Jurkat, Clone E6-1 (cell line): ENCODE measurements at places on chromosomes 7 and 10.

DNA sequence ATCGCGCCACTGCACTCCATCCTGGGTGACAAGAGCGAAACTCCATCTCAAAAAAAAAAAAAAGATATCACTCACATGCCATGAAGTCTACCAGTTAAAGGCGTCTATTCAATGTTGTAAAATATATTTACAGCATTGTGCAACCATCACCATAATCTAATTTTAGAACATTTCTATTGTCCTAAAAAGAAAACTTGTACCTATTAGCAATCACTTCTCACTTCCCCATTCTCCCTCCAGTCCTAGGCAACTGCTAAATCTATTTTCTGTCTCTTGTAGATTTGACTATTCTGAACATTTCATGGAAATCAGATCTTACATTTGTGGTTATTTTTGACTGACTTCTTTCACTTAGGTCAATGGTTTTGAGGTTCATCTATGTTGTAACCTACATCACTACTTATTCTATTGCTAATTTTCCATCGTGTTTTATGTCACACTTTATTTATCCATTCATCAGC, 25.2 kb upstream of the OTUD1 start:
- no peak for DNase-seq

- peak; percentile 16 for DNase-seq
Measured at GRCh38 chr10:58952747-58953466, 223.5 kb upstream of the PHYHIPL start.

DNA sequence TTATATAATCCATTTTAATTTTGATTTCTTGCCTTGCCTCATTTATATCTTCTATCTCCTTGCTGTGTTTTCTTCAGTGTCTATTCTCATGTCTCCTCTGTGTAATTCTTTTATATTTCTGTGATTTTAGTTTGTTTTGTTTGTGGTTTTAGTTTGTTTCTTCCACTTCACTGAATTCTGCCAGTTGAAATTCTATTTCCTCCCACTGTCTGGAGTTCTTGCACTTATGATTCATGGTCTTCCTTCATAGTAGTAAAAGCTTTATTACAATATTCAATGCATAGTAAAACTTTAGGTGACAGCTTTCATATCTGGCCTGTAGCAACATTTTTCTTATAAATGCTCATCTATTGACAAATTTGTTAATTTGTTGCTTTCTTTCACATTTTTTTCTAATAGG, 113.3 kb downstream of the MAGI2 start:
- no peak for DNase-seq

- no peak for DNase-seq
Measured at GRCh38 chr7:111931958-111932357, 274.2 kb downstream of the DOCK4 start.

DNA sequence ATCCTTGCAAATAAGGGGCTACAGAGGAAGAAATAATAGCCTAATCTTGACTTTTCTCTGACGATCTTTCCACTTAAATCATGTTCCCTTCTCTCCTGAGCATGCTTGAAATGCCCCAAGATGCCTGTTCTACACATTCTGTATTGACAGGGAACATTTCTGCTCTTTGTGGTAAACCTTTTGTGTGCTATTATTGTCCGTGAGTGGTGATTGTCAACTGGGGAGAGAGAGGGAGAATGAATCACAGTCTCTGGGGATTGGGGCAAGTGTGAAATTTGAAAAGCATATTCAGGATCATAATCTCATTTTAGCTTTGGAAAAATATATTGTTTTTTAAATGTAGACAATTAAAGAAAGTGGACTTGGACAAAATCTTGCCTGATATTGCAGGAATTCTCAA, 20.6 kb downstream of the UBTD1 start:
- DNase-seq: no peak

GRCh38 chr7:6235029-6235871, 37.2 kb downstream of the CYTH3 start:
- DNase-seq: no peak

GRCh38 chr7:111789870-111790269, 227.6 kb upstream of the IMMP2L start:
- DNase-seq: no peak

DNA sequence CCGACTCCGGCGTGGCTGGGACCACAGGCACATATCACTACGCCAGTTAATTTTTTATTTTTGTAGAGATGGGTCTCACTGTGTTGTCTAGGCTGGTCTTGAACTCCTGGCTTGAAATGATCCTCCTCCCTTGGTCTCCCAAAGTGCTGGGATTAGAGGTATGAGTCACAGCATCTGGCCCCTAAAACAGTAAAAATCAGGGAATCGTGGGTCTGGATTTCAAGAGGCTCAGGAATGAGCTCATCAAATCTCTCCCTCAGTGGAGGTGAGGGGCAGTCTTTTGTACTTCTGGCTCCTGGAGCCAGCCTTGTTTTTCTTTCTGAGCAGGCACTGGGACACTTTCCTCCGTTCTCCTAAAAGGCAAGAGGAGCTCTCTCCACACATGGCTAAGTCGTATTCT, 32.1 kb upstream of the RHEB start:
- no peak for DNase-seq

DNA sequence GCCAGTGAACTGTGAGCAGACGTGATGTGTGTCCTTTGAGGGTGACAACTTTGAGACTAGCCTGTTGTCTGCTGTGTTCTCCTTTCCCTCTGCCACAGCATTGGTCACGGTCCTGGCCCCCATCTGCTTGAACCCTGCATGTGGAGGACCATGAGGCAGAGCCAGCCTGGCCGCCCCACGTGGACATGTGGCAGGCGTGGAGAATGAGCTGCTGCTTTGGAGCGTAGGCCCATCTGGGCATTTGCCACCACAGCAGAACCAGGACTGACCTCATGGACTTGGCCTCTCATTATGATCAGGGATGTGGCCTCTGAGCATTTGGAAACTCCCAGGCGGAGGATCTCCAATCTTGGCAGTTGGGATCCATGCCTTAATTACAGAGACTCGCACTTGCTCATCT, 448.5 kb downstream of the TCERG1L start:
- DNase-seq: no peak

GRCh38 chr7:155223503-155223902, 74.2 kb upstream of the INSIG1 start:
- no peak for DNase-seq

DNA sequence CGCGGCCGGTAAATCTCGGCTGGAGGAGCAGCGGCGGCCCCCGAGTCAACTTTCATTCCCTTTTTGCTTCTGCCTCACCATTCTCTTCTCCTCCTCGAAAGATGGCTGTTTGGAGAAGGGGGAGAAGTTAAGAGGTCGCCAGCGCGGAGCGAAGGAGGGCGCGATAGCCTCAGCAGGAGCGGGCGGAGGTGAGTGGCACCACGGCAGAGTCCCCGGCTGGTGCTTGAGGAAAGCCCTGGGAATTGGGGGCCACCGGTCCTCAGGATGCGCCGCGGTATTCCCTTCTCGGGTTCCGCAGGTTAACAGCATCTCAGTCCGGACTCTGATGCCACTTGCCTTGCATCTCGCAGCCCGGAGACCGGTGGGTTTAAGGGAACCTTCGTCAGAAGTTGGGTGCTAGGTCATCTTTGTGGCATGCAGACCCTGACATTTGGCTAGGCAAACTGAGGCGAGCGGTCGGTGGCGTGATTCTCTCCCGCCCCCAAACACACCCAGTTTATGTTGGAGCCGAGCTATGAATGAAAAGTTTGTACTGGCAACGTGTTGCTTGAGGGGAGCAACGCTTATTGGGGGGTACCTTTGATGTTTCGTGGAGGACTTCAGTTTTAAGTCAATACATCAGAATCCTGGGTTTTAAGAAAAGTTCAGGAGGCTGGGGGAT, 59.5 kb upstream of the PRPS1L1 start:
- no peak for DNase-seq

GRCh38 chr10:91144961-91145360, 75.5 kb upstream of the PCGF5 start:
- DNase-seq: no peak

GRCh38 chr10:7891634-7892033, 73.3 kb downstream of the TAF3 start:
- no peak for DNase-seq

DNA sequence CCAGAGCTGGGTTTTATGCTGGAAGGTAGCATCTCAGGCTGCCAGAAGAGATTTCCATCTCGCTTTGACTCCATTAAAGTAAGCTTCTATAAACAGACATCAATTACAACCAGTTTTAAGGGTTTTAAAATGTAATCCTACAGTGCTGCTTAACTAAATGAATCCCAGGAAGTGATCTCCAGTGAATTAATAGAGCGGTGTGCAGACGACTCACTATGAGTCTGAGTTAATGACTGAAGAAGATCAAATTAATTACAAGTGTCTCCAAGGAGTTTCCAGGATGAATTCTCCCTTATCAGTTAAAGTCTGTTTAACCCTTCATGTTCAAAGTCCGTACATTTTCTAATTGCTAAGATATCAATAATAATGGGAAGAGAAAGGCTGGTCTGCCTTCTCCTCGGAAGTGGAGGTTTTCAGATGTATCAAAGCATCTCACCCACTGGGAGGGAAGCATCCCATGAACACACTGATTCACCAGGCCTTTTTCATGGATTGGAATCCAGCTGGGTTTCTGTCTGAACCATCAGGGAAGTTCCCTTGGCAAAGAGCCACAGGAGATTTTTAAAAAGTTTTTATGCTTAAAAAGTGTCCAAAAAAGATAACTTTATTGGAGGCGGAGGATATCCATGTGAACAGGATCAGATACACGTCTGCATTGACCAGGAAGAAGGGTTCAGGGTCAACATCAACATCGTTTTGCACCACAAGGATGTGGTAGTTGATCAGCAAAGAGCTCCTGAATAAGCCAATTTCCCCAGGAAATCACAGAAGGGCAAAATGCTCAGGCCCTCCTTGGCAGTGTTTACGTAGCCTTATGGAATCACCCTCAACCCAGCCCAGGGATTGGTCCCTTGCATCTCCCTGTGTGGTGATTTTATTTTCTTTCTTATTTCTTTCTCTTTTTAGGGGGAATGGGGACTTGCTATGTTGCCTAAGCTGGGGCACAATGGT, 288.2 kb downstream of the POU6F2 start:
- DNase-seq: no peak

DNA sequence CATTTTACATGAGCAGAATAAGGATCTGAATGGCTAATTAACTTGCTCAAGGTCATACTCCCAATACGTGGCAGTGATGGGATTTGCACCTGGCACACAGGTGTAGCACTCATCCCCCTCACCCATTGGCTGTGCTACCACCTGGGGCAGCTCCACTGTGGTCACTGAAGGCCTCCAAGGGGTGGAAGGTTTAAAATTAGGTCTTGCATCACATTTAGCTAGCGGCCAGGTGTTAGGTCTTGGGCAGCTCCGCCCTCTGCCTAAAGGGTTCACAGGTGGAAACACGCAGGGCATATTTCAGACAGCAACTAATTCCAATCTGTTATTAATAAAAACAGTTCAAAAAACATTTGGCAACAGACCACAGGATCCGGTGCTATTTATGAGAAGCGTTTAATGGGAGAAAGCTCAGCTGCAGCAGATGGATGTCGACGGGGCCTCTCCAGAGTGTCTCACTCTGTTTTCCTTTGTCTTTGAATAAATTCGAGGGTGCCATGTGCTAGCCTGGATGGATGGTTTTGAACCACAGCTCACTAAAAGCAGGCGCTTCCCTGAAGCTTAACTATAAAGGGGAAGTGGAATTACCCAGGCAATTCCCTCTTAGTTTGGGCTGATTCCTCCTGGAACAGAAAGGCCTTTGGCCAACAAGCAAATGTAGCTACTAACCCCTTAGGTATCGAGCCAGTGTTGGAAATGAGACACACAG, 1017.6 kb downstream of the TYW1 start:
- no peak for DNase-seq

GRCh38 chr10:75395066-75395931, 6.3 kb downstream of the ZNF503 start:
- DNase-seq: no peak

- no peak for DNase-seq
Measured at GRCh38 chr7:122885583-122886356, 490 bp downstream of the CADPS2 start.

GRCh38 chr10:9091530-9092093, 1037.1 kb downstream of the GATA3 start:
- no peak for DNase-seq

GRCh38 chr7:139711991-139712743, 65.6 kb downstream of the HIPK2 start:
- no peak for DNase-seq

DNA sequence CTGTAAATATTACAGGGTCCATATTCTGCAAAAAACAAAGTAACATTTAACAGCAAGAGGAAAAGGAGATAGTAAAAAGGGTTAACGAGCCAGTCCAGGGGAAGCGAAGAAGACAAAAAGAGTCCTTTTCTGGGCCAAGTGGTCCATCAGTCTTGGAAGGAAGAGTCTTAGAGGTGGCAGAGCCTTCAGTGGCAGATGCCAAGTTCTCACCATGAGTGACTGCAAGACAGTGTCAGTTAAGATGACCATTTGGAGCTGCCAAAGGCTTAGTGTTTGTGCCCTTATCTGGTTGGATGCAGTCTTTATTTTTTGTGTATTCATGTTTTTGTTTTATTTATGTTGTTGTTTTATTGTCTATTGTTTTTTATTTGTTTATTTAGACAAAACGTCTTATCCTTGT, 125.7 kb upstream of the LANCL2 start:
- no peak for DNase-seq

- no peak for DNase-seq
Measured at GRCh38 chr7:110621289-110621688, 469.6 kb upstream of the LRRN3 start.
